ENCODE measurements at places on chromosomes 7 and 10.

DNA sequence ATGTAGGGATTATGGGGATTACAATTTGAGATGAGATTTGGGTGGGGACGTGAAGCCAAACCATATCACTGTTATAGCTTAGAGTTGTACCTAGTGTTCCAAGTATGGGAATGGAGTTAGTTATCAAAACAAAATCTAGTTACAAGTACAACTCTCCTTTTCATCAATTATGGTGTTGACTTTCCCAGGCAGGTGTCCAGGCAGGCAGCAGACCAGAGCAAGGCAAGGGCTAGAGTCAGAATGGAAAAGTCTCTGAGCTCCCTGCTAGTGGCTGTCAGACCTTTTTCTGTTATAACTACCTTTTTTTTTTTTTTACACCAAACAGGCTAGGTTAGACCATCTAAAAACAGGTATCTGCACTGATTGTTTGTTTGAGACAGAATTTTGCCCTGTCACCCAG lies 29.2 kb downstream of the PTER start:
- no peak for DNase-seq

DNA sequence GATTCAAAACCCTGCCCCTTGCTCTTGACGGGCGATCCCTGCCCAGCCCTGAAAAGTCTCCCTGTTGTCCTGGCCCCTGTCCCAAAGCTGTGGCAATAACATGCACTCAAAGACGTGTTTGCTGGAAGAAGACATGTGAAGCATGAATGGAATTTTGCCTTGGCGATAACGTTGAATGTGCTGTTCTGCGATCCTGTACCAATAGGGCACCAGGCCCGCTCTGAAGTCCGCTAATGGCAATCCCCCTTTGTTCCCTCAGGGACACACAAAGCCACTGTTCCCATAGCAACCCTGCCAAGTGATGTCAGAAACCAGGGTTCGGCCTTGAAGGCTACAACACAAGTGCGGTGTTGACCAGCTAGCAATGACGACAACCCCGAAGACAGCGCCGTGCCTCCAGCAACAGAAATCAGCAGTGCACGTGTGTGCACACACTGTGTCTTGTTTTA lies 284.6 kb downstream of the KLF6 start:
- no peak for DNase-seq

GRCh38 chr10:22481687-22482539 lies 136.6 kb downstream of the SPAG6 start:
- DNase-seq = no peak

DNA sequence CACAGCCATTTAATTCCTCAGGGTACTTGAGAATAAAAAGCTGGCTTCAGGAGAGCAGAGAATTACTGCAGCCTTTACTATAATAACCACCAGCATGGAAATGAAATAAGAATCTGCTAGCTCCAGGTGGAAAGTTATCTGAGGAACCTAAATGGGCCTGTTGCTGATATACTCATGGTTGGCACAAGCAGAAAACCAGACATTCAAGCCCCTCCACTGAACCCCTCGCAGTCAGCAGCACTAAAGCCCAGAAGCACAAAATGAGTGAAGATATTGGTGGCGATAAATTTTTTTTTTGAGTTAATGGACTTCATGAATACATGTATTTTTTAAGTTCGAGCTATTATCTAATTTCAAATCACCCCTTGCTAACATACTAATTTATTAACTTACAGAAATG lies 303.9 kb upstream of the NRP1 start:
- DNase-seq = no peak

DNA sequence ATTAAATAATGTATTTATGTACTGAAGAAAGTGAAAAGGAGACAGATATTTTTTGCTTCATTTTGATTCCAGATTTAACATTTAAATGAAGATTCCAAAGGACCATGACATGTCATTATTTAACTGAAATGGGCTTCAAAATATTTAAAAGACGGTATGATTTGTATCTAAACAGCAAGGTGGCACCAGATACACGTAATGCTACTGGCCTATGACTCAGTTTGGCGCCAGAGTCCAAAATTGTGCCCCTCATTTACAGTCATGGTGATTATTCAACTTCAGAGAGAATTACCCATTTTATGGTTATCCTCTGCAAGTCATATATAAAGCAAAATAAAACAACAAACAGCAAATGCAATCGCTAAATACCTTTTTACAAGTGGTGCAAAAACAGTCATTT lies 94.5 kb downstream of the ETV1 start:
- DNase-seq = no peak

- DNase-seq = no peak
These were observed 45.1 kb upstream of the SMNDC1 start for GRCh38 chr10:110349831-110350230.

DNA sequence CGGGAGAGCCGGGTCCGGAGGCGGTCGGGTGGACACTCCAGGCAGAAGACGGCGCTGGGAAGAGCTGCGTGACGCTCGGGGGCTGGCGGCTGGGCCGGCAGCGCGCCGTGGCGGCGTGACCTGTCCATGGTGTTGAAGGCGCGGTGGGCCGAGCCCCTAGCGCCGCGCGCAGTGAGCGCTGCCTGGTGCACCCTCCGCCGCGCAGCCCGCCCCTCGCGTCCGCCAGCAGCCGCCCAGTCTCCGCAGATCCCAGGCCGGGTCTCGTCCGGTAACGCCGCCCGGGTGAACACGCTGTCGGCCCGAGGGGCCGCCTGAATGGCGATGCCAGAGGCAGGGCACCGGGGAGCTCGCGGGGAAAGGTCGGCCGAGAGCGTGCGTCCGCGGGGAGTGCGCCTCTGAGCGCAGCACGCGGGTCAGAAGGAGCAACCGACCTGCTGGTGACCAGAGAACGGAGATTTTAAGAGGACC lies 657 bp upstream of the TMEM178B start:
- DNase-seq = no peak

All from stimulated activated CD8-positive, alpha-beta memory T cell treated with anti-CD3 and anti-CD28 coated beads, Interleukin-15, amount 100 ng/mL, for 4 hours (primary cell).